ENCODE measurements at places on chromosomes 7 and 10.
A peak's percentile ranks its signal among the peaks of the same experiment; 100 is the strongest.

DNA sequence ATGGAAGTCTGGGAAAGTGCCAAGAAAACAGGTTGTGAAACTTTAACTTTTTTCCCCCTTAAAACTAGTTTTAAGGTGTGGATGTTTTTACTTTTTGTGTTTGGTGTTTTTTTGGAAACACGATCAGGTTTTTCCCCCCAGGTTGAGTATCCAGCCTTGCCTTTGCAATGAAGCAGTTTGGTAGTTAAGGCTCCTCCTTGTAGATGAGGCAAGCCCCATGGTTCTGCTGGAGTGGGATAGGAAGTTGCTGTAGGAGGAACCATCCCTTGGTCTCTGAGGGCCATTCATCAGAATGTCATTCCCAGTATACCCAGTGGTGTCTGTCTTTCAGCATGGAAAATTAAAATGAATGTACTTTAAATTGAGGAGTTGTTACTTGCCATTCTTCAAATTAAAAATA lies 2.7 kb downstream of the CUL1 start:
- no peak for DNase-seq
- peak overlapping the region; percentile 99 for H3K27ac ChIP-seq
- H3K36me3 ChIP-seq, result no peaks in the 10 kb centered on the region
- H3K27me3 ChIP-seq, result no peaks in the 10 kb centered on the region
- peaks cover 41% of the 10 kb centered on the region for H3K4me1 ChIP-seq

GRCh38 chr10:90977162-90977854 lies 56.4 kb upstream of the ANKRD1 start:
- H3K4me3 ChIP-seq, result no peak overlapping the region
- no peaks in the 10 kb centered on the region for H3K4me1 ChIP-seq
- H3K27me3 ChIP-seq, result no peaks in the 10 kb centered on the region
- no peak for DNase-seq

DNA sequence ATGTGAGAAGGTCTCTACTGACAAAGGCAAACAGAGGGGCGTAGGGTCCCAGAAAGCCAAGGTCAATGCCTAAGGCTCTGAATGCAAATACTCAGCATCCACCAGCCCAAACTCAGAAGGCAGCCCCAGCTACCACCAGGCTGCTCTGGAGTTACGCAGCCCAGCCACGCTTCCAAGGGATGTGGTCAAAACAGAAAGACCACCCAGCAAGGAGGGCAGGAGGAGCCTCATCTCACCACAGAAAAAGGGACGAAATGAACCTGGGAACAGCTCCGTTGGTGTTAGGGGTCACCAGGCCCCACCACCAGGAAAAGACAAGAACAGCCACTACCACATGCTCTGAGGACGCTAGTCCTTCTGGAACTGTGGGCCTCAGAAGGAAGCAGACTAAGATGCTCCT lies 65.1 kb downstream of the CTBP2 start:
- no peaks in the 10 kb centered on the region for H3K27me3 ChIP-seq
- peaks cover 15% of the 10 kb centered on the region for H3K4me1 ChIP-seq
- no peak overlapping the region for H3K27ac ChIP-seq
- H3K36me3 ChIP-seq, result no peaks in the 10 kb centered on the region

DNA sequence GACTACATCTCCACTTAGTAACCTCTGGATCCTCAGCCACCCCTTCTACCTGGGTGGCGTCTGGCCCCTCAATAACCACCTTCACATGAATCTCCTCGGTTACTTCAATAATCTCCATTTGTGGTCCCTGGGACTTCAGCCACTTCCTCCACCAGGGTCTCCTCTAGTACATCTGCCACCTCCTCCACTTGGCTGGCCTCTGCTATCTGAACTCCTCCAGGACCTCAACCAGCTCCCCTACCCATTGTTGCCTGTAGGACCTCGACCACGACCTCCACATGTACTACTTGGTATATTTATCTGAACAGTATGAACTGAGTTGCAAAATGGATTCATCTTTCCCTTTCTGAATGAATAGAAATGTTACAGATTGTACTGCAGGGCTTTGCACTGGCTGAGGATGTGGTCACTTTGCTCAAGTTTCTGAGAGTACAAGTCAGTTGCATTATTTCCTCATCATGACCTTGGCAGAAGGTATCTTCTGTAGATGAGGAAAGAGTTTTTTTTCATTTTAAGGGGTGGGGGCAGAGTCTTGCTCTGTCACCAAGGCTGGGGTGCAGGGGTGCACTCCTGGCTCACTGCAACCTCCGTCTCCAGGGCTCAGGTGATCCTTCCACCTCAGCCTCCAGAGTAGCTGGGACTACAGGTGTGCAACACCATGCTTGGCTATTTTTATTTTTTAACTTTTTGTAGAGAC lies 36.0 kb downstream of the MAT1A start:
- peak; percentile 8 for DNase-seq
- no peaks in the 10 kb centered on the region for H3K4me1 ChIP-seq
- H3K27me3 ChIP-seq, result no peaks in the 10 kb centered on the region
- no peak overlapping the region for H3K4me3 ChIP-seq

- H3K4me3 ChIP-seq, result no peak overlapping the region
- H3K36me3 ChIP-seq, result no peaks in the 10 kb centered on the region
- H3K27me3 ChIP-seq, result peaks cover 6% of the 10 kb centered on the region
- DNase-seq, result no peak
- no peaks in the 10 kb centered on the region for H3K4me1 ChIP-seq
Measured at GRCh38 chr10:50260791-50261281, 9.5 kb upstream of the ASAH2 start.
